ENCODE measurements at places on chromosomes 1 and 21.
A peak's percentile ranks its signal among the peaks of the same experiment; 100 is the strongest.

DNA sequence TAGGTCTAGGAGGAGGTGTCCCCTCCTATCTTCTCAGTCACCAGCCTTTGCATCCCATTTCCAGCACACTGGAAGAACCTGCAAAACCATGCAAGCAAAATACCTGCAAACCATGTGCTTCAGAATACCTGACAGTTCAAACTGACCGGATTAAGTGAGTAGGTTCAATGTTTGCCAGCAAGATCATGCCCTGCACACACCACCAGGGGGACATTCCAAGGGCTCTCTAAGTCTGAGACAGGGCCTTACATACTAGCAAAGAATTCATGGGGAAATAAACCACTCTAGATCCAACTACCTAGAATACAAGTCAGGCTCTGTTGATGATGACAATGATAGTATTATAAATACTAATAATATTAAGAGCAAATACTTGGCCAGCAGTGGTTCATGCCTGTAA lies 27.6 kb downstream of the INPP5B start:
- DNase-seq = no peak

DNA sequence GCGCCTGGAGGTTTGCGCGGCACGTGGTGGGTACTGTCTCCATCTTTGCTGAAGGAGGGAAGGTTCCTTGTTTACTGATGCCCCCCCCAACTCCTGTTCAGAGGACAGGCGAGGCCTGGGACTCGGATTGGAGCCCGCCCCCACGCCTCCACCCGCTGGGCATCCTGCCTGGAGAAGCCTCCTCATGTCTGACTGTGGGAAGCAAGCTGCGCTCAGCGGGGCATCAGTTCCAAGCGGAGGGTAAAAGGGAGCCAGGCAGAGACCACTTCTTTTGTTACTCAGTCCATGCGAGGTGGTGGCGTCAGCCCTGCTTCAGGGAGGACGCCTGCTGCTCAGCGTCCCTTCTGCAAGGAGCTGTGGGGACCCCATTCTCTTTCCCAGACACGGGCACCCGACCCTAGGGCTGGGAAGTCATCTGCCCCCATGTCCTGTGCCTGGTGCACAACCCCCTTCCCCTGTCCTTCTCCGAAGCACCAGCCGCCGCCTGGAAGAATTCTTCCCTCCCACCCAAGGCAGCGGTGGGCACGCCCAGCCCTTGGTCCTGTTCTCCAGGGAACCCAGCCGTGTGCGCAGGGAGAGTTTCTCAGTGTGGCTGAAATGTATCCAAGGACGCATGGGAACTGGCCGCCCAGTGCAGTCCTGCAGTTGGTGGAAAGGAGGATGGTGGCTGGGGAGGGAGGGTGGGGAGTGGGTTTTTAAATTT lies 414.0 kb downstream of the CAMTA1 start:
- DNase-seq = no peak

- DNase-seq = no peak
Observed at GRCh38 chr1:58620259-58620658, 43.2 kb upstream of the TACSTD2 start.

GRCh38 chr1:47782414-47783166 lies 214.6 kb downstream of the TRABD2B start:
- no peak for DNase-seq

DNA sequence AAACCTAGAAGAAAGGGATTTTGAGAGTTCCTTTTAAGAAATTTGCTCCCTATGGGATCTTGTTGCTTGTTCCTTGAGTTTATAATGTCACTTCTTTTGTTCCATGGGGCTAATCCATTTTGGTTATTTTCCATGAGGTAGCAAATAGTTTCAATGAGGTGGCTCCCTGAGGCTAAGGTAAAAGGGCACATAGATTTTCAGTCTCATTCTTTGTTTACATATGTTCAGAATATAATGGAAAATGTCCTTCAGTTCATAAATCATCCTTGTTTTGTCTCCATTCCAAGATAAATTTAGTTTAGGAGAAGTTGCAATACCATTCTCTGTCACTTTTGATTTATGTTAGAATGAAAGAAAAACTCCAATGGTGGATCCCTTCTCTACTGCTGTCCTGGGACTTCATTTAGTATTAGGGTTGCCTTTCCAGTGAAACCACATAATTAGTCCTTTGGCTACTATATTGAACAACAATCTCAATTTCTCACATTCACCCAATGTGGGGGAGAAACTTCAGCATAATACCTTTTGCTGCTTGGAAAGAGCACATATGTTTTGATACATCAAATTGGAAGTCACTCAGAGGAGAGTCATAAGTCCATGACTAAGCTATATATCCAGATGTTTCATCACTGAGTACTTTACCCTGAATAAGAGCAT lies 80.9 kb upstream of the ADAMTS5 start:
- no peak for DNase-seq

DNA sequence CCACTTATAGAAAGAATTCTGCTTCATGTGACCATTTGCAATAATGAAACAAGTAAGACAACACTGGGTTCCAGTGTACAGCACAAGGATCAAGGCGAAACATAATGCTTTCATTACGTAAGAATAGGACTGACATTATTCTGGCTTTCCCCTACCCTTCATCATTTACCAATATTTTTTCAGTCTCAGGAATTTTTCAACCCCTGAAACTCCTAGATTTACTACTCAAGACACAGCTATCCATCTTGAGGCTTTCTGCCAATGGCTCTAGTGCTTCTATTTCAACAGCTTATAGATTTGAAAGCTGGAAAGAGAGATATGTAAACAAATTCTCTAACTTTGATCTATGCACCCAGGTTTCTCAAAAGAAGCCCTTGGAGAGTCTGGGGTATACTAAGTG lies 48.4 kb downstream of the WLS start:
- DNase-seq = no peak

DNA sequence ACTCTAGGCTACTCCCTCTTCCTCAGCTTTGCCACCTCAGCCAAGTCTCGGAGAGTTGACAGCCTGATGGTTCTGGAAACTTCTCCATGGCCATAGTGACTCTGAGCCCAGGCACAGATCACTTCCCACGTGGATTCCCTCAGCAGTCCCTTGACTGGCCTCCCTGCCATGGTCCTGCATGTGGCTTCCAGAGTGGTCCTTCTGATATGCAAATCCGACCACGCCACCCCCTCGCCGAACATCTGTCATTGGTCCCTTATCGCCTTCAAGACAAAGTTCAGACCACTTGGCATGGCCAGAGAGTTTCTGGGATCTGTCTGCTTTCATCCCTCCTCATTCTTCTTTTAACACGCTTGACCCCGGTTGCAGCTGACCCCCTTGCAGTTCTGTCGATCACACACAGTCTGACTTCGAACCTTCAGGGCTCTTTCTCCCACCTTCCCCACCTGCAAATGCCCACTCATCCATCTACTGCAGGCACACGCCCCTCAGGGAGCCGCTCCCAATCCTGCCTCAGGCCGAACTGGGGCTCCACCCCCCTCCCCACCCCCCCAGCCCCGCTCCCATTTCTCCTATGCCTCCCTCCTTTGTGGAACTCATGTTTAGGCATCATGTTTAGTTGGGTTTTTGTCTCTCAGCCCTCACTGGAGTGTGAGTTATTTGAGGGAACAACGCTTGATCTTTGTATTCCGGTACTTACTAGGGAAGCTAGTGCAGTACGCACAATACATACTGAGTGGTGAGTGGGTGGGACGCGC lies 29.0 kb downstream of the KIAA1614 start:
- DNase-seq = no peak

GRCh38 chr1:115838431-115839028 lies 2.4 kb downstream of the NHLH2 start:
- no peak for DNase-seq

DNA sequence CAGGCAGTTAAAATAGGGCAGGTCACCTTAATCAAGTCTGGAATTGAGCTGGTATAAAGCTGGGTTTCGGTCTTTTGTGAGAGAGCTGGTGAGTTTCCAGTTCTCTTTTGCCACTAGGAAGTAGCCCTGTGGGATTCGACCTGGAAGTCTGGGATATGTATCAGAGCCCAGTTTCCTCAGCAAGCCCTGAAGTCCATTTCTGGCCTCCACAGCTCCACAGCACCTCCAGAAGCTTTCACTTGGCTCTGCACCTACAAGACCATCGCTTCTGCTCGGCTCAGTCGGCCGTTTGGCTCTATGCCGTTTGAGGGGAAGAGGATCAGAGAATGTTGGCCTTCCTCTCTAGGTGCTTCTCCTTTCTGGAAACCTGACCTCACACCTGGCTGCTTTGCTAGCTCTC lies 148.0 kb downstream of the GALNT2 start:
- no peak for DNase-seq

GRCh38 chr1:69076631-69077030 lies 491.1 kb upstream of the LRRC7 start:
- DNase-seq = no peak

- DNase-seq = no peak
Observed at GRCh38 chr1:185608177-185608576, 126.0 kb upstream of the HMCN1 start.

DNA sequence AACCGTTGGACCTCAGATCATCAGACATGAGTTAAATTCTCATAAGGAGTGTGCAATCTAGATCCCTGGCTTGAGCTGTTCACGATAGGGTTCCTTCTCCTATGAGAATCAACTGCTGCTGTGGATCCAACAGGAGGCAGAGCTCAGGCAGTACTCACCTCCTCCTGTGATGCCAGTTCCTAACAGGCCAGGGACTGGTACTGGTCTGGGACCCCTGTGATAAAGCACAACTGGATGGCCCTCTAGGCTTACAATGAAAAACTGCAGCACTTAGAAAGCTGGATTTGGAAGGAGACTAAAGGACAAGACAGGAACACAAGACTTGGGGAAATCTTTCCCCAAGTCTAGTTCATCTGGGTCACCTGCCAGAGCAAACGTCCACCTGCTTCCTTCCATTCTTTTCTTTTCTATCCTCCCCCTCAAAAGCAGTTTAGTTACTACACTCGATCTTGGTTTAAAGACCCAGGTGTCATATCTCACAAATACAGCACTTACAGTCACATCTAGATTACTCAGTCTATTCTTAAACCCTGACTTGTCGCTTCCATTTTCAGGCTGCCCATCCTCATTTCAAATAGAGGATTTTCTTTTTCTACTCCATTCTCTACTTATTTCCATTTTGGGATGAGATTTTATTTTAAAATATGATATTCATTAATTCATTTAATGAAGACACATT lies 59.8 kb downstream of the PTPN14 start:
- no peak for DNase-seq

- peak; percentile 65 for DNase-seq
Observed at GRCh38 chr1:21966247-21967000, 10.4 kb upstream of the CELA3B start.

DNA sequence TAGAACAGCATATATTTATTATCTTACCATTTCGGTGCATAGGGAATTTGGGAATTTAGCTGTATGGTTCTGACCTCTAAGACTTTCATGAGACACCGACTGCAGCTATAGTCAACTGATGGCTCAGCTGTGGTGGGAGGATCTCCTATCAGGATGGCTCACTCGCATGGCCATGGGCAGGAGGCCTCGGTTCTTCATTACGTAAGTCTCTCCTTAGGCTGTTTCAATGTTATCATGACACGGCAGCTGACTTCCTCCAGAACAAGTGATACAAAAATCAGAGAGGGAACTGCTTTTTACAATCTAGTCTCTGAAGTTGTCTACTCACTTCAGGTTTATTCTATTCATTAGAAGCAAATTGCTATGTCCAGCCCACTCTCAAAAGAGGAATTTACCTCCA lies 13.3 kb upstream of the CAPN8 start:
- DNase-seq = no peak

GRCh38 chr1:27395441-27396195 lies 3.2 kb downstream of the GPR3 start:
- peak; percentile 35 for DNase-seq

GRCh38 chr21:39094087-39094780 lies 89.0 kb downstream of the PSMG1 start:
- no peak for DNase-seq

DNA sequence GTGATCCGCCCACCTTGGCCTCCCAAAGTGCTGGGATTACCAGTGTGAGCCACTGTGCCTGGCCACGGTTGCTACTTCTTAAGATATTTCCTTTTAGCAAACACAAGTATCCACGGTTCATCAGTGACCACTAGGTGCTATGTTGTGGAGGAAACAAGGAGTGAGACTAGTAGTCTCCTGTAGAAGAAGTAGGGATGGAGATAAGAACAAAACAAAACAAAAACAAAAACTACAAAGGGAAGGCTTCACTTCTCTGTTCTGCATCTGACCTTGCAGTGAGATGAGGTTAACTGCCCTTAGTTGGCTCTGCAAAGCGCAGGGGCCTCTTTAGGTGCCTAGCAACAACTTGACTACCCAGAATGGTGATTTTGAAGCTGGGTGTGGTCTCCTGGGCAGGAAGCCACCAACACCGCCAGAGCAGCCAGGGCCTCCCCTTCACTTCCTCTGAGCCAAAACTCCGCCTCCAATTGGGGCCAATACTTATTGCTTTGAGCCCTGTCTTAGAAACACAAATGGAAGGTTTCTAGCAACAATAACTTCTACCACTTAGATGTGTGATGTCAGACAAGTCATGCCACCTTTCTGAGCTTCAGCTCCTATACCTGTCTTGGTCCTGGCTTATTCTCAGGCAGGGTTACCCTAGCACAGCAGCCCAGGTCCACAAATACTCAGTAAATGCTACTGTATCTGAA lies 12.8 kb upstream of the CDC42 start:
- no peak for DNase-seq

Measured in GM04504 (cell line).